ENCODE measurements at places on chromosomes 6 and 20.
A peak's percentile ranks its signal among the peaks of the same experiment; 100 is the strongest.

DNA sequence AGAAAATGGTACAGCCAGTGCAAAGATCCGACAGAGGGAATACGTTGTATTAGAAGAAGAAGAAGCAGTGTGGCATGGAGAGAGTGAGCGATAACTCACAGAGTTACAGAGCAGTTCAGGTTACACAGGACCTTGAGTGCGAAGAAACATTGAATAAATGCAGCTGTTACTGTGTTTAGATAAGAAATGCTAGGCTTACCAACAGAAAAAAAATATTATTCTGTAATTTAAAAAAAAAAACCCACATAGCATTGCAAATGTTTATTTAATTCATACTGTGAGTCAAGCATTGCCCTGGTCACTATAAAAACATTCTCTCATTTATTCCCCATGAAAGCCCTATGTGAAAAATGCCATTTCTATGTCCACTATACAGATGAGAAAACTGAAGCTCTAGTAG, 373.4 kb upstream of the EPHA7 start:
- no peak for DNase-seq

DNA sequence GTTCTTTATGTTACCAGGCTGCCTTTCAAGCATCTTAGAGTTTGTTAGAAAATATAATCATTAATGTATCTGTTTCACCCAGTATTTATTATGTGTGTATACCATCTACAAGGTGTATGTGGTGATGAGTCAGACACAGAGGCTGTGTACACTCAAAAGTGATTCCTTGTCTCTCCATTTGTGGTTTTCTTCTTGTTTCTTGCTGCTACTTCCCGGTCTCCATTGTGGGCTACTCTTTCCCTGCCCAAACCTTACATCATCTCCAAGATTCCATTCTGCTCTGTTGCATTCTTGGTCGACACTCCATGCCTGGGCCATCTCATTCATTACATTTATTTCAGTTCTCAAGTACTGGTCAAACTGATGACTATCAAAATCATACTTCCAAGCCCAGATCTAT, 182.2 kb upstream of the STXBP5 start:
- no peak for DNase-seq

DNA sequence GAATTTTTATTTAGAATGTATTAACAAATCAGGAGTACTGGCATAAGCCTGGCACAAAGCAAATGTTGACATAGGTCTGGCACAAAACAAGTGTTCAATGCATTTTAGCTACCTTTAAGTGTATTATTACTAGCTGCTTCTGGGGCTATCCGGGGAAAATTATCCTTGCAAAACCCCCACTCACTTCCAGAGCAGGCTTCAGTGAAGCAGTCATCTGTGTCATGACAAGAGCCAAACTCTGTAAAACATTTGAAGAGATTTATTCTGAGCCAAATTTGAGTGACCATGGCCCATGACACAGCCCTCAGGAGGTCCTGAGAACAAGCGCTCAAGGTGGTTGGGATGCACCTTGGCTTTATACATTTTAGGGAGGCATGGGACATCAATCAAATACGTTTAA, 6.4 kb upstream of the TRIM38 start:
- no peak for DNase-seq

DNA sequence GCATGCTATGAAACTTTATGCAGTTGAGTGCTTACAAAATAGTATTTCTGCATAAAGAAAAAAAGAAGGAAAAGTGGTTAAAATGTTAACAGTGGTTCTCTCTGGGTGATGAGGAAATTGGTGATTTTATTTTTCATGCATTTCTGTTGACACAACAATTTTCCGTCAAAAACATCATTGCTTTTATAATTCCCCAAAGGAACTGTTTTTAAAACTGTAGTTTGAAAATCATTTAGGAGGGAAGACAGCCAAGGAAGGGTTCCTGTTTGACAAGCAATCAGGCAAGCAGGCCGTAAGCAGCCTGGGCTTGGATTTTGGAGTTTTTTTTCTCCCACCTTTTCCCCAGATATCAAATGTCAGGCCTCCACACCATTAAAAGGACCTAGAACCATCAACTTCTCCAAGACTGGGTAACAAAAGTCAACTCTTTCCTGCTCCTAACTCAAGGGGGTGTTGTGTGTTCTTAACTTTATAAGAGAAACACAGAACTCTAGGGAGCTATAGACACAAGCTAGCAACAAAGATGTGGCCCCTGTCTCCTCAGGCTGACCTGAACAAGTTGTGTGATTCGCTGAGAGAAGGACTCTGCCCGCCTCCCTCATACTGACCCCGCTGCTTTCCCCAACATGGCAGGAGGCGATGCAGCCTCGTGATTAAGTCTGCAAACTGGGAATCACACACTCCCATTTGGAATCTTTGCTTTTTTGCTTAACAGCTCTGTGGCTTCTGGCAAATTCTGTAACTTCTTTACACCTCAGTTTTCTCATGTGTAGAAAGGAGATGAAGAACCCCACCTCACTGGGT, 146.6 kb downstream of the BCAS1 start:
- DNase-seq: no peak

DNA sequence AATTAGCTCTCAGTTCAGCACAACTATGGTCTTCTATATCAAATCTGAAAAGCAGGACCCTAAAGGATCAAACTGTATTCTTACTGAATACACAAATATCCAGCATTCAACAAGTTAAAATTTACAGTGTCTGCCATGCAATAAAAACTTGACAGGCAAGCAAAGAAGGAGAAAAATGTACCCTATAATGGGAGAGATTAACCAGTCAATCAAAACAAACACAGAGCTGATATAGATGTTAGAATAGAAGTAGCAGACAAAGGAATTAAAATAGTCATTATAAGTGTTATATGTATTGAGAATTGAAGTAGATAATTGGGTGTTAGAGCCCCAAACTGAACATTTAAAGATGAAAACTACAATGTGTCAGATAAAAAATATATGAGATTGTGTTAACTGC, 914.9 kb downstream of the EPHA7 start:
- DNase-seq: no peak

- no peak for DNase-seq
Observed at GRCh38 chr6:170162011-170162774, 128.7 kb downstream of the DLL1 start.

DNA sequence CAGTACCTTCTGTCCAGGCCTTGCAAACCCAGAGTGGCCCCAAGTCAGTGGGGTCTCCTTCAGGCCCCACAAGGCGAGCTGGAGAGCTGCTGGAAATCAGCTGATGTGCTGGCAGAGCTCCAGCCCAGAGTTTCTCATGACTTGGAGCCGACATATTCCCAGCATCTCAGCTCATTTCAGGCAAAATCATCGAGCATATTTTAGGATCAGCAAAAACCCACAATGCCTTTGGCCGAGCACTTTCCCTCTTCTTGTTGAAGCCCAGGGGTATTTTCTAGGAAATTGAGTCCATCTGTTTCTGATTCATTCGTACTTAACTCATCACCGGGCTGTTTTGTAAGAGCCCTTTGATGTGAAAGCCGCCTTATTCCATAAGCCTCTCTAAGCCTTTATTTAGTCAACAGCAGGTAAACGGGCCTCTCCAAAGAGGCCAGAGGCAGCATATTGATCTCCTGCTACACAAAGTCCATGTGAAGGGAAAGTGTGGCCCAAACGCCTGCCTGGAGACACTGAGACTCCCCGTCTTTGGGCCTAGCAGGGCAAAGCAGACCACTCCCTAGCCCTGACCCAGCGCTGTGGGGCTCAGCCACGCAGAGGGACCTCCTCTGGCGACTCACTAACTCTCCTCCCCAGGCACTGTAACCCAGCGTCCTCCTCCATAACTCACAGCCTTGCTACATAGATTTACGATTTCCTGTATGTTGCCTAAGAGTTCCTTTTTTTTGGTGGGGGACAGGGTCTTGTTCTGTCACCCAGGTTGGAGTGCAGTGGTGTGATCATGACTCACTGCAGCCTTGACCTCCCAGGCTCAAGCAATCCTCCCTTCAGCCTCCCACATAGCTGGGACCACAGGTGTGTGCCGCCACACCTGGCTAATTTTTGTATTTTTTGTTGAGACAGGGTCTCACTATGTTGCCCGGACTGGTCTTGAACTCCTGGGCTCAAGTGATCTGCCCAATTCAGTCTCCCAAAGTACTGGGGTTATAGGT, 12.1 kb upstream of the C20orf203 start:
- DNase-seq: peak; percentile 91

GRCh38 chr6:7786214-7786661, 60.3 kb downstream of the BMP6 start:
- no peak for DNase-seq

GRCh38 chr6:76771059-76771634, 692.1 kb downstream of the HTR1B start:
- no peak for DNase-seq

DNA sequence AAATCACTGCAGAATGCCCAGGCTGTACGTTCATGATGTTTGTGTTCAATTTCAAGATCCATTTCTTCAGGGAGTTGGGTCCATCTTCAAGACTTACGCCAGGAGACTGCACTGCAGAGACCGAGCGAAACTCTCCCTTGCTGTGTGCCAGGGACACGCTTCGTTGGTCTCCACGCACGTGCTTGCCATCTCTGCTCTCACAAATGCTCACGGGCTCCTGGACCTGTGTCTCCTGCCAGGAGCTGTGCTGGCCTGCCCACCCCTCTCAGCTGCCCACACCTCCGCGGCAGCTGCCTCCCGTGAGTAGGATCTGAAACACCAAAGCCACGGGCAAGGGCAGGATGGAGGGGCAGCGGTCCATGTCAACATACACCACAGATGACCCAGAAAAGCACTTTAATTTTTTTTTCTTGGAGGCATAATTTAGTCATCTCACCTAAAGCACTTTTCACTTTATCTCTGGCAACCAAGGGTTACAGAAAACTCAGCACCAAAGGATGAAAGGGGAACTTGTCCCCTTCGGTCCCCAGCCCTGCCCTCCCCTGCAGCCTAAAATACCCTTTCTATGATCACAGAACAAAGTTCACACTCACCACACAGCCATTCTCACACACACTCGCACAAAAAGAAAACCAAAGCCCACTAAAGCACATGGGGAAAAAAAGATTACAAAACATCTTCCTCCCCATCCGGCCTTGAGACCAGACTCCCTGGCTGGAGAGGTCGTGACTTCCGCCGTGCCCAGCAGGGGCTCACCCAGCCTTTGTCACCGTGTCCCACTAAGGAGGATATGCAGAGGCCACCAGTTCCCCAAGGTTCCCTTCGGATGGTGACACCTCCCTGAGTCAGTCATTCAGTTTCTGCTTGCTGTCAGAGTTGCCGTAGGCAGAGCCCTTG, 137.9 kb downstream of the AGPAT4 start:
- DNase-seq: no peak

DNA sequence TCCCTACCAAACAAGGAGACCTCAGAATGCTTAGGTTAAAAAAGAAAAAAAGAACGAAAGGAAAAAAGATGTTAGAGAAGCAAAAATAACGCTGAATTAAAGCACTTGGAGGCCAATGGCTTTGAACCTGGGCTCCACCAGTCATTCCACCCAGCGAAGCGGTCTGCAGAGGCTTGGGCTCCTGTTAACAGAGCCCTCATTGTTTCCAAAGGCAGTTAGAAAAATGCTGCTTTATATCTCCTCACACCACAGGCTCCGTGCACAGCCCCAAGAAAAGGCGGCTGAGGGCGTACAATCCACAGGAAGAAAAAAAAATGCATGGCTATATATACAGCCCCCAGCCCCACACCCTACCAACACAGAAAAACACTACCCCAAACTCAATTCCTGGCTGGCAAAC, 255.9 kb downstream of the FOXC1 start:
- DNase-seq: no peak

DNA sequence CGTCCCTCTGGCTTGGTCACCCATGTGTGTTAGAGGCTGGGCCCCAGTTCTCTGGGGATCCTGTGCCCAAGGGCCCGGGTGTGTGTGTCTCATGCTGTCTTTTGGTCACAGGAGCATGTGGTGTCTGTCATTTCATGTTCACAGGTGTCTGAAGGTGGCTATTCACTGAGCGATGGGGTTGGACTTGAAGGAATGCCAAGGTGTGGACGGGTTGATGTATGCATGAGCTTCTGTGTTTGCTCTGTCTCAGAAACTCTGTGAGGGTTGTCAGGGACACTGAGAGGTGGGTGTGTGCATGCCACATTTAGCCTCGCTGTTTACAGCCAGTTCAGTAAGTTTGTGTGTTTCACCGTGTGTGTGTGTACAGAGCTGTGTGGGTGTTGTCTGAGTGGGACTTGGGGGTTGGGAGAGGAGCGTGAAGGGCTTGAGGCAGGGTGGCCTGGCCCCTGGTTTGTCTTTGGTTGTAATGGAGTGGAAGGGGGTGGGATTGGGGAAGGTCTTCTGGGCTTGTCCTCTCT, 1.2 kb downstream of the DDR1 start:
- DNase-seq: no peak

DNA sequence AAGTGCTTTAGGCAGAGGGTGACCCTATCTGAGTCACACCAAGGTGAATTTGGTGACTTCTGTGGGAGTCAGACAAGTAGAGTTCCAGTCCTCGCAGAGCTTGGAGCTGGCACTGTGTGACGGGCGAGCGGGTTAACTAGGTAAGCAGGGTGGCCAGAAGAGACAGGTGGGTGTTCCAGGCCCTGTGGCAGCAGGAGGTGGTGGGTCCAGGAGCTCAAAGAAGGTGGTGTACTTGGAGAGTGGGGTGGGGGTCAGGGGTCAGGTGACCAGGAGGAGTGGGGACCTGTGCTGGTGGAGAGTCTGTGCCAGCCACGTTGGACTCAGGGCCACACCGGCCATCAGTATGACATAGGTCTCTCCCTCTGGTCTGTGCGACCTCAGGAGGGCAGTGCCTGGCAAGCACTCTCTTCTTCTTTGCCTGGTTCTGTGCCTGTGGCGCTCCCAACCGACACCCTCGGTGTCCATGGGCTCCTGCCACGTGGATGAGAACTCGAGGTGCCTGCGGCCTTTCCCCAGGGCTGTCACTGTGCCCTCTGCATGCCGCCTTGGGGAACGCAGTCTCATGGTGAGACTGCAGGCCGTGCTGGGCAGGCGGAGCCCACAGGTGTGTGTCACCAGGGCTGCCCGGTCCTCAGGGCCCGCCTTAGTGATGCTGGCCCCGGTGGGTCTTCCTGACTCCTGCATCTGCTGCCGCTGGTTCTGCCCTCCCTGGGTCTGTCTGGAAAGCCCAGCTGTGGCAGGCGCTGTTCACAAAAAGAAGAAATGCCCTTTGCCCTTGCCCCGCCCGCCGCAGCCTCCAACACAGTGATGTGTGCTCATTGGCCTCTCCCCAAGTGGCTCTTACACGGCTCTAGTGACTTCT, 1.6 kb downstream of the MRGBP start:
- no peak for DNase-seq

DNA sequence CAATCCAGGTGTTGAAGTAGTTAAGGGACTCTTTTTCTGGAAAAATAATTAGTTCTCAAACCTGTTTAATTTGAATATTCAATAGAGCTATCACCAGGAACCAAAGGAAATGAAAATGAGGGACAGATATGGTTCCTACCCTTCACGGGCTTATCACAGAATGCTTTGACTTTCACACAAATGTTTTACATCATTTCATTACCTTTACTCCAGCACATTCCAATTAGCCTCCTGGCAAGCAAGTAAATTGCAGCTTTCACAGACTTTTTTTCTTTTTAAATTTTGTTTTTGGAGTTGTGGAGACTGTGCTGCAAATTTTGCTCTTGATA, 35.2 kb downstream of the PLEKHG1 start:
- DNase-seq: no peak

DNA sequence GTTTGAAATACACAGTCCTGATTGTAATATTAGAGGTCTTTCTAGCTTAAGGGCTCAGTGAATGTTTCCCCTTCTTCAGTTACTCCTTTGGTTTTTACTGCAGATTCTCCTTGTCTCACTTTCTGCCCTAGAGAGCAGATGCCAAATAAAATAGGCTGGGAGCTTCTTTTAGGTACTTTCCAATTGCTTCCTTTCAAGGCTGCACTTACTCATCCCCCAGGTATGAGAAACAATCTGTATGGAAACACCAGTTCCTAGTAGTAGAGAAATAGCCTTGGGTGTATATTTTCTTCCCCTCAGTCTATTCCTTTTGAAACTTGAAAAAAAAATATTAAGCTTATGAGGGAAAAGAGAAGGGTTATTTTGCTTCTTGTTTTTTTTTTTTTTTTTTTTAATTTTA, 139.7 kb downstream of the PAK5 start:
- no peak for DNase-seq

Measured in AG09319 (cell line).